ENCODE measurements at places on chromosomes 11 and 22.

DNA sequence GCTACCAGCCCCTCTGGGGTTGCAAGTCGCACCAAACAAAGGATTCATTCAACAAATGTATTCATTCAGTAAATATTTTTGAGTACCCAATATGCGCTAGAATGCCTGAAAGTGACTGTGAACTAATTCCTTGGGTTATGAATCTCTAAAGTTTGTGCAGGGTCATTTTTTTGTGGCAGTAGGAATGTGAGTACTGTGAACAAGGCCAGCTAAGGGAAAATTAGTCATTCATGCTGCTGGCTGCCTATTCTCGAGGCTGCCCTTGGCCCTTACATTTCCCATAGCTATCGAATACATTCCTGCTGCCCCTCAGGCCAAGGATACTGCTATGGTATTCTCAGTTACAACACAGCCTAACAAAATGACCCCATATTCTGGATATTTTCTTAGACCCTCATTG, 141.6 kb downstream of the TRPC6 start:
- DNase-seq = no peak

GRCh38 chr11:32426192-32426591, 9.1 kb downstream of the WT1 start:
- no peak for DNase-seq

GRCh38 chr11:13438291-13438690, 24.7 kb downstream of the BTBD10 start:
- no peak for DNase-seq

GRCh38 chr22:31646186-31647019, 15.6 kb downstream of the PISD start:
- DNase-seq = no peak

GRCh38 chr11:131354251-131354701, 16.1 kb upstream of the NTM start:
- DNase-seq = no peak

GRCh38 chr11:68106165-68106940, 14.8 kb downstream of the CHKA start:
- DNase-seq = no peak

DNA sequence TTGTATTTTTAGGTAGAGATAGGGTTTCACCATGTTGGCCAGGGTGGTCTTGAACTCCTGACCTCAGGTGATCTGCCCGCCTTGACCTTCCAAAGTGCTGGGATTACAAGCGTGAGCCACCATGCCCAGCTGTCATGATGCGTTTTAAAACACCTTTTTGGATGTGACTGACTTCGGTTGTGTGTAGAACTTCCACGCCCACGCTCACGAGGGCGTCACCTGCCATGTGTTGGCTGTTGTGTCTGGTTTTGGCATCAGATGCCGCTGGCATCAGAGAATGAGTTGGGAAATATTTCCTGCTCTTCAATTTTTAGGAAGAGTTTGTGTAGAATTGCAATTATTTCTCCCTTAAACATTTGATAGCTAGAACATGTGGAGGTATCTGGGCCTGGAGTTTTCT, 109.1 kb downstream of the KCNQ1 start:
- DNase-seq = no peak

- DNase-seq = no peak
These were observed 36.5 kb downstream of the TOM1 start for GRCh38 chr22:35335936-35336781.

DNA sequence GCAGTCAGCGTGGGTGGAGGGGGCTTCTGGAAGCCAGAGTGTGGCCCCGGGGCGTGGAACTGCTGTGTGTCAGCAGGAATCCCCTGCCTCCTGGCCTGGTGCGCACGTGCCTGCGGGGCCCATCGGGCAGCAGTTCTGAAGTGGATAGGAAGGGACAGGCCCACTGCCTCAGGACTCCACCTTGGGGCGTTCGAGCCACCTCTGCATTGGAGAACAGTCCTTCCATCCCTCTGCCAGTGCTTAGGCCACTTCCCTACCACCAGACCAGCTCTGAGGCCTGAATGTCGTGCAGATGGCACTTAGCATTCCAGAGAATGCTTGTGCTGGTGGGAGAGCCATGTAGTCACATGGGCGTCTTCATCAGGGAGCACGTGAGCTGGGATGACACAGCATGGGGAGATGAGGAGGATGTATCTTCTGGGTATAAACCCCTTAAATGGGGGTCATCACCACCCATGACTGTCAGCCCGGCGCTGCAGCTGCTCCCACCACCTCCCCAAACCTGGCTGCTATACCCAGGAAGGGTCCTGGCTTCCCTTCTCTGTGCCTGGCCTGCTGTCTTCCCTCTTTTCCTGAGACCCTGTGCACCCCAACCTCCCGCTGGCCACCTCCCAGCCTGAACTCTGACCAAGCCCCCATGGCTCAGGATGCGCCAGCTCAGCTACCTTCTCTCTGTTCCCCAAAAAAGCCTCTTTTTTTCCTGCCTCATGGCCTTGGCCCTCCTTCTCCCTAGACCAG, 9.7 kb downstream of the INCENP start:
- no peak for DNase-seq

DNA sequence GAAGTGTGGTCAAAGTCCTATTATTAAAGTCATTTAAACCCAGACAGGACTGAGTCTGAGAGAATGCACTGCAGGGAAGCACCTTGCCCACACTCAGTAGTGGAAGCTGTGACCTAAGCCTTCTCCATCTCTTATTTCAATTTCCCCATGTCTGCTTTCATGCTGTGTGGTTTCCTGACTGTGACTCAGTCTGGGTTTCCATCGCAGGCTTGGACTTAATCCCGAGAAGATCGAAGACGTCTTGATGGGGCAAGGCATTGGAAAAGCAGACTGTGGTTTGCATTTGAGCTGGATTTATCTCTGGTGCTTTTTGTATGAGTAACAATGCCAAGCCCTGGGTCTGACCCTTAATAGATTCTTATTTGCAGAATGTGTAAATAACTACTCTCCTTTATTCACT, 238.9 kb downstream of the NTM start:
- DNase-seq = no peak

GRCh38 chr22:50673231-50674129, 857 bp downstream of the SHANK3 start:
- no peak for DNase-seq

All from memory B cell (primary cell).